Lower lobe of right lung (tissue), 2 donors: ENCODE measurements at places on chromosomes 3 and 15. TPM values are rescaled to one million over a fixed set of nuclear protein-coding genes. Genes with fewer than 3 reads are reported as not detected.

DNA sequence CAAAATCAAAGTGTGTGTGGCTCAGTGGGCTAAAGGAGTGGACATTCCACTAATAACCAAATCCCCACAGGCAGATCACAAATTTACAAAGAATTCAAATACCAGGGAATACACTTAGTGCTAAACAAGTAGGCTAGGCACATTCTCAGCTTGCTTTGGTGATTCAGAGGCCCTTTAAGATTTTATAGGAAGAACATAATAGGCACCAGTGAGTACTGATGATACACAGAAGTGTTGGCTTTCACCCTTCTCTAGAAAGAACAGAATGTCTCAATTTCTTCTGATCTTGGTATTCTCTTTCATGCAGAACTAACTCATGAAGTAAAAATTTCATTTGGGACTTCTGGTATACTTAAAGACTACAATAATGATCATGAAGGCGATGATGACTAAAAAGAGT lies 55.0 kb downstream of the POLR2M start:
- H3K4me3 ChIP-seq, result no peak overlapping the region
- H3K27ac ChIP-seq, result no peak overlapping the region
- H3K4me1 ChIP-seq, result no peaks in the 10 kb centered on the region
- H3K36me3 ChIP-seq, result no peaks in the 10 kb centered on the region

DNA sequence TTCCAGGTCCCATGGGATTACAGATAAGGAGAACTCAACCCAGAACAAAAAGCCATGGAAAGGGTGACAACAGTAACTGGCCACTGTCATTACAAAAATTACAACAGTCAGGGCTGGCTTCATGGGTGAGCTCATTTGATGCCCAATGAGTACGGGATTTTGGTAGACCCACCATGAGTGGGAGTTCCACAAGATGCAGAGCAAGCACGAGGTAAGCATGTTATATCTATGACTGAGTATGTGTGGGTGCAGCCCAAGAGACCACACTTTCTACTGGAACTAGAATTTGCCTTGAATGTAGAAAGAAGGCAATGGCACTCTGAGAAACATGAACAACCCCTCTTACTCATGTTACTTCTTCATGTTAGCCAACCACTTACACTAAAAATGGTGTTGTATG lies 83.3 kb downstream of the IGF2BP2 start:
- no peak overlapping the region for H3K27ac ChIP-seq
- no peak overlapping the region for H3K4me3 ChIP-seq
- H3K36me3 ChIP-seq, result no peaks in the 10 kb centered on the region
- no peak for DNase-seq
- no peaks in the 10 kb centered on the region for H3K27me3 ChIP-seq

- no peak for DNase-seq
- peaks cover 4% of the 10 kb centered on the region for H3K4me1 ChIP-seq
- no peaks in the 10 kb centered on the region for H3K27me3 ChIP-seq
- H3K36me3 ChIP-seq, result peaks cover 19% of the 10 kb centered on the region
- no peak overlapping the region for H3K27ac ChIP-seq
Observed at GRCh38 chr3:136351905-136352304, 101.8 kb downstream of the PCCB start.

Gene HRG
- total RNA-seq, result not detected

GRCh38 chr3:100274361-100274760 lies 13.6 kb downstream of the TBC1D23 start:
- H3K27me3 ChIP-seq, result no peaks in the 10 kb centered on the region
- no peaks in the 10 kb centered on the region for H3K4me1 ChIP-seq
- peaks cover under 1% of the 10 kb centered on the region for H3K36me3 ChIP-seq
- DNase-seq, result no peak
- no peak overlapping the region for H3K27ac ChIP-seq
- H3K4me3 ChIP-seq, result no peak overlapping the region

DNA sequence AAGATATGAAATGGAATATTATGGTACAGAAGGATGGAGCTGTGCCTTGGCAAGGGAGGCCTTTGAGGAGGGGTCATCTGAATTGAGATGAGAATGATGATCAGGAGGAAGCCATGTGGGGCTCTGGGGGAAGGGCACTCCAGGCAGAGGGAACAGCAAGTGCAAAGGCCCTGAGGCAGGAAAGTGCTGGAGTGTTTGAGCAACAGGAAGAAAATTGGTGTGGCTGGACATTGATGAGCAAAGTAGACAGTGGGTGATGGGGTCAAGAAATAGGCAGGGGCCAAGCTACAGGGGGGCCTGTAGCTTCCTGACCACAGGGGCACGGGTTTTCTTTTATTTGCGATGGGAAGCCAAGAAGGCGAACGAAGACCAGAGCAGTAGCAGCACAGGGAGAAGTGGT lies 3.3 kb upstream of the GP9 start:
- H3K4me3 ChIP-seq, result no peak overlapping the region
- H3K36me3 ChIP-seq, result no peaks in the 10 kb centered on the region
- no peaks in the 10 kb centered on the region for H3K27me3 ChIP-seq
- H3K4me1 ChIP-seq, result peaks cover 27% of the 10 kb centered on the region
- H3K27ac ChIP-seq, result no peak overlapping the region

Gene DNAJA4
- total RNA-seq, result 34.4 TPM
